ENCODE measurements at places on chromosomes 3 and 15. TPM values are rescaled to one million over a fixed set of nuclear protein-coding genes. Genes with fewer than 3 reads are reported as not detected.

DNA sequence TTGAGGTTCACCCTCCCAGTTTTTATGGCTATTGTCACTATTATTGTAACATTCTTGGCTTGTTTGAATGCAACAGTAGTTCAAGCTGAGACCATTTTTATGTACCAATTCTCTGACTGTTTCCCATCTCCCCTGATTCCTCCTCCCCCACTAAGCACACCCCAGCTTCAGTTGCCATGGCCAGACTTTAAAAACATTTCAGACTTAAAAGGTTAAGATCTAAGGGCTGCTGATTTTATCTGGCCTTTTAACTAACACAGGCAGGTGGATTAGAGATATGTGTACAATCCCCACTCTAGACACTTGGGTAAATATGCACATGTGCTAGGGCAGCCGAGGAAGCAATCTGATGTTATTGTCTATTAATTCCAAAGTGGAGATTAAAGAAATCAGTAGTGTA, 386.3 kb upstream of the NR2F2 start:
- H3K27ac ChIP-seq = no peak overlapping the region
- DNase-seq = no peak
- H3K4me1 ChIP-seq = no peaks in the 10 kb centered on the region
- no peaks in the 10 kb centered on the region for H3K36me3 ChIP-seq

- no peaks in the 10 kb centered on the region for H3K27me3 ChIP-seq
- no peaks in the 10 kb centered on the region for H3K36me3 ChIP-seq
- no peak overlapping the region for H3K4me3 ChIP-seq
- no peak for DNase-seq
- H3K27ac ChIP-seq = no peak overlapping the region
These were observed 37.5 kb upstream of the IQSEC1 start for GRCh38 chr3:13110678-13111116.

GRCh38 chr15:26128611-26129140, 265.5 kb upstream of the ATP10A start:
- H3K27ac ChIP-seq = no peak overlapping the region
- H3K36me3 ChIP-seq = no peaks in the 10 kb centered on the region

DNA sequence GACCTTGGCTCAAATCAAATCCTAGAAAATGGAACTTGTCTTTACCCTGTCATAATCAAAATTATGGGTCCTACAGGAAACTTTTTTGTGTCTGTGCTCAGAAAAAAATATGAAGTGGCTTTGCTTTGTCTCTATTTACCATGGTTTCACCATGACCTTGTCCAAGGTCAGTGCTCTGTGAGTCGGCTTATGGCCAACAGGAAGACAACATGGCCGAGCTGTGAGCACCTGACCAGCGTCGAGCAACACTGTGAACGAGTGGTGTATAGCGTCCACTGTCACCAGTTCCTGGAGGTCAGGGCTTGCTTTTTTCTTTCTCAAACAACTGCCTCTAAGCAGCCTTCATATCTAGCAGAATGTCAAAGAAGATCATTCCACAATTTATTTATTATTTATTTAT, 67.9 kb downstream of the MYO1E start:
- H3K4me1 ChIP-seq = peaks cover 10% of the 10 kb centered on the region
- no peaks in the 10 kb centered on the region for H3K27me3 ChIP-seq
- no peak overlapping the region for H3K4me3 ChIP-seq
- H3K36me3 ChIP-seq = no peaks in the 10 kb centered on the region
- no peak for DNase-seq

- H3K4me3 ChIP-seq = no peak overlapping the region
- DNase-seq = no peak
- H3K27ac ChIP-seq = no peak overlapping the region
- no peaks in the 10 kb centered on the region for H3K4me1 ChIP-seq
- no peaks in the 10 kb centered on the region for H3K36me3 ChIP-seq
- no peaks in the 10 kb centered on the region for H3K27me3 ChIP-seq
These were observed 36.6 kb downstream of the MKRN3 start for GRCh38 chr15:23602124-23602523.

DNA sequence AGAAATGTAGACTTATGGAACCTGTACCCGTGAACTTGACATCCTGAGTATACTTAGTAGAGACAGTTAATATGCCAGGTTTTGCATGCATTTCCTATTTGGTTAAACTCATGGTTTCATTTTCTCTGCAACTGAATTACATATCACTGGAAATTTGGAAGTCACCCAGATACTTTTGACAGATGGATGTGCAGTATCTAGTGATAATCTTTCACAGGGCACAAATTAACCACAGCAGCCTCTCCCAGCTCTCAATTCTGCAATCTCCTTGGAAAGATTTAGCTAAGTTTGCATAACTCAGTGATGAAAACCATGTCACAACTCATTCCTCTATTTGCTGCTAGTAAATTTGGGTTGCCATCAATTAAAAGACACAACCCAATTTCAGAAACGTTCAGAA, 162.3 kb upstream of the TPM1 start:
- no peaks in the 10 kb centered on the region for H3K4me1 ChIP-seq
- no peak overlapping the region for H3K4me3 ChIP-seq
- no peaks in the 10 kb centered on the region for H3K36me3 ChIP-seq

DNA sequence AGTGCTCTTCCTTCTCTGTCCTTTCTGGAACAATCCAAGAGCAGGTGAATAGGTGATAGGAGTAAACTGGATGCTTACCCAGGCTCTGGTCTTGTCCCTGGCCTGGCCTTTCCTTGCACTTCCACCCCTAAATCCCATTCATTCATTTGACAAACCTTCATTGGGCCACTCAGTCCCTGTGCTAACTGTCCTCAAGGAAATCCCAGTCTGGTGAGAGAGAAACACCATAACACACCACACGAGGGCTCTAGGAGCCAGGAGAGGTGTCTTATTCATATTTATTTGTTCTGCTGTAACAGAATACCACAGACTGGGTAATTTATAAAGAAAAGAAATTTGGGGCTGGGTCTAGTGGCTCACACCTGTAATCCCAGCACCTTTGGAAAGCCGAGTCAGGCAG, 22.8 kb downstream of the EFCC1 start:
- no peaks in the 10 kb centered on the region for H3K27me3 ChIP-seq
- H3K4me3 ChIP-seq = no peak overlapping the region
- H3K27ac ChIP-seq = no peak overlapping the region
- H3K36me3 ChIP-seq = no peaks in the 10 kb centered on the region
- peaks cover 7% of the 10 kb centered on the region for H3K4me1 ChIP-seq

- H3K4me1 ChIP-seq = no peaks in the 10 kb centered on the region
- H3K27me3 ChIP-seq = no peaks in the 10 kb centered on the region
- no peak overlapping the region for H3K27ac ChIP-seq
- H3K36me3 ChIP-seq = no peaks in the 10 kb centered on the region
- no peak for DNase-seq
These were observed 47.1 kb downstream of the CDC25A start for GRCh38 chr3:48140936-48141603.

DNA sequence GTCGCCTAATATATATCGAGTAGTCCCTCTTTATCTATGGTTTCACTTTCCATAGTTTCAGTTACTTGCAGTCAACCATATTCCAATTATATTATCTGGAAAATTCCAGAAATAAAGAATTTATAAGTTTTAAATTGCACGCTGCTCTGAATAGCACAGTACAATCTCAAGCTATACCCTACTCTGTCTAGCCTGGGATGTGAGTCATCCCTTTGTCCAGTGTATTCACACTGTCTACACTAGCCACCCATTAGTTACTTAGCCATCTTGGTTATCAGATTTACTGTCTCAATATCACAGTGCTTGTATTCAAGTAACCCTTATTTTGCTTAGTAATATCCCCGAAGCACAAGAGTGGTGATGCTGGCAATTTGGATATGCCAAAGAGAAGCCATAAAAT, 72.1 kb upstream of the EOMES start:
- no peaks in the 10 kb centered on the region for H3K27me3 ChIP-seq
- no peak for DNase-seq
- H3K27ac ChIP-seq = no peak overlapping the region
- no peaks in the 10 kb centered on the region for H3K36me3 ChIP-seq

DNA sequence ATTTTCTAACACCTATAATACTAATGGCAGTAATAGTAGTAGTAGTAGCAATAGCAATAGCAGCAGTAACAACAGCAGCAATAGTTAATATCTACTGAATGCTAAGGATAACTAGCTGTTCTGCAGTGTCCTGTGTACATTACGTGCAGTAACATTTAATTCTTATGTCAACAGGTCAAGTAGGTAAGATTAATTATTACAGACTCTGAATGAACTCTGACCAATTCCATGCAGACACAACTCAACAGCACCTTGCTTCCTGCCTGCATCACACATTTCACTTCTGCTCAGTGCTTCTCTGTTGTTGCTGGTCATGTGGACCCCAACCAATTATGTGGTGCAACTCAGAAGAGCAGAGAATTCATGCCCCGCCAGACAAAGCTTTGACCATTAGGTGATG, 39.9 kb upstream of the ARHGEF26 start:
- H3K27ac ChIP-seq = no peak overlapping the region
- no peak overlapping the region for H3K4me3 ChIP-seq
- H3K36me3 ChIP-seq = no peaks in the 10 kb centered on the region
- no peak for DNase-seq
- H3K27me3 ChIP-seq = no peaks in the 10 kb centered on the region

CEP70 gene
- 74.2 TPM for total RNA-seq
